Panc1 (cell line): ENCODE measurements at places on chromosomes 6 and 20.

GRCh38 chr20:41081276-41081814 is 52.7 kb downstream of the TOP1 start:
- no peak for DNase-seq

GRCh38 chr6:2948228-2949025 is 22.9 kb downstream of the SERPINB6 start:
- DNase-seq: no peak

DNA sequence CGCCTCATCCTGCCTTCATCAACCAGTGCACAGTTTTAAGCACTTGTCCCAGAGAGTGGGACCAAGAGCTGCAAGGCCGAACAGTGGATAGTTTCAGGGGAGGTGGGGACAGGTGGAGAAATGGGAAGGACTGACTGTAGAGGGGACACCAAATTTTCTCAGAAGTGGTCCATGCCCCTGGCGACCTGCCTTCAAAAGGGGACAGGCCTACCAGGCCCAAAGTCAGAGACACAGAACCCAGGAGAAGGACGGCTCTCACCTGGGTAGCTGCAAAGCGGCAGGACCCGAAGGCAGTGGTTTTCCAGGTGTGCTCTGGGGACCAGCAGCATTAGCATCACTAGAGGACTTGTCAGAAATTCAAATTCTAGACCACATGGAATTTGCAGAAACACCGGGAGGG is 5.8 kb downstream of the TFEB start:
- no peak for DNase-seq

DNA sequence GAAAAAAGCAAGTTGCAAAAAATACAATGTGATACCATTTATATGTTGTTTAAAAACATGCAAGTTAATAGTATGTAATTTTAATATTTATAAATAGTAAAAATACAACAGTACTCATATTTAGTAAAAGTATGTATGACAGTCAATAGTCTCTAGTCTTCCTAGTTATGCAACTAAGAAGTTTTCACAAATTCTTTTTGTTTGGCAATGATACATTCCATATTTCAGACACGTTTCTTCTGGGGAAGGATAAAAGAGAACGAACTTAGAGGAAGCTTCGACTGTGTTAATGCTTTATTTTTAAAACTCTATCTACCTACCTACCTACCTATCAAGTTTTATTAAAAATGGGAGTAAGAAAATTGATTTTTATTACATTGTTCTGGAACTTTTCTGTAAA is 77.7 kb downstream of the UBE3D start:
- no peak for DNase-seq

- DNase-seq: peak; percentile 86
Measured at GRCh38 chr20:23147964-23148730, 62.0 kb upstream of the CD93 start.

DNA sequence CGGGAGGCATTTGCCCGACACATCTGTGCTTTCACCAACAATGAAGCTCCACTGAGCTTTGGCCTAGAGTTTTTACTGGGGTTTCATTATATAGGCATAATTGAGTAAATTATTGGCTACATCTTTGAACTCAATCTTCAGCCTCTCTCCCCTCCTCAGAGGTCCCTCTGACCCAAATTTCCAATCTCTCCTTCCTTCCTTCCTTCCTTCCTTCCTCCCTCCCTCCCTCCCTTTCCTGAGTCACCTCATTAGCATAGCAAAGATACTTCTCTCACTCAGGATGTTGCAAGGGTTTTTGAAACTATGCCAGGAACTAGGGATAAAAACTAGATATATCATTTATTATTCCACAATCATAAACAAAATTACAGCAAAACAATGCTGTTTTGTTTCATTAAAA is 238.2 kb upstream of the PRND start:
- no peak for DNase-seq

DNA sequence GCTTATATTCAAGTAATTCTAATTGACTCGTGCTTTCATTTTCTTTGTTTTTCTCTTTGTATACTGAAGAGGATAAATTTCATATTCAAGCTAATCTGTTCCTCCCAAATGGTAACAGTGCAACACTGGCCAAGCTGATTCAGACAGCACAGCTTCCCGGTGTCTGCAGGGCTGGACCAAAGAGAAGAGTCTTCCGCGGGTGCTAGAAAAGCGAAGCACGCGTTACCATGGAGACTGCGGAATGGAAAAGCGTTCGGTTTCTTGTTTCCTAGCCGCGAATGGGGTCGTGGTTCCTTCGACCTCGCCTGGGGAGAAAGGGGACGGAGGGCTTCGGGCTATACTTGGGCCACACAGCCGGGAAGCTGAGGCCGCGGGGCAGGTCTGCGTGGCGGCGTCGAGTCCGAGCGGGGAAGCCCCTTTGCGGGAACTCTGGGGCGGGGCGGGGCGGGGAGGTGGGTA is 6.2 kb upstream of the ZNF311 start:
- DNase-seq: no peak

DNA sequence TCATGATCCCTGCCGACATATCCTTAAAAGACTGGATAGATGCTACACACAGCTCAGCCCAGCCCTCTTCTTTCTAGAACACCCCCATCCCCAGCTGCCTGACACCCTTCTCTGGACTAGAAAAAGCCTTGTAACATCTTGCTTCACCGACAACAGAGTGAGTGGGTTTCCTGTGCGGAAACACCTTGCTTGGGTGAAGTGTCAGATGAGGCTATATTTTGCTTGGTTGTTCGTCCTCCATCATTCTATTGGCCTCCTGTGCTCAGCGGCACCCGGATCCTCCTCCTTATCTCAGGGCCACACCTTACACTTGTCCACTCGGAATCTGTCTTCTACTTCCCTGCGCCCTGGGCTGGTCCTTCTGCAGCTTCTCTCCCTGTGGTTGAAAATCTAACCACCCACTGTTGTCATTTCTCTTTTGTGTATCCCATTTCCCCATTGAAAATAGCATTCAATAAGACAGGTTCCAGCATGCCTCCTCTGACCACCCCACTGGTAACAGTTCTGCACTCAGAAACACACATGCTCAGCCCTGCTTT is 101.3 kb upstream of the MLN start:
- DNase-seq: no peak

DNA sequence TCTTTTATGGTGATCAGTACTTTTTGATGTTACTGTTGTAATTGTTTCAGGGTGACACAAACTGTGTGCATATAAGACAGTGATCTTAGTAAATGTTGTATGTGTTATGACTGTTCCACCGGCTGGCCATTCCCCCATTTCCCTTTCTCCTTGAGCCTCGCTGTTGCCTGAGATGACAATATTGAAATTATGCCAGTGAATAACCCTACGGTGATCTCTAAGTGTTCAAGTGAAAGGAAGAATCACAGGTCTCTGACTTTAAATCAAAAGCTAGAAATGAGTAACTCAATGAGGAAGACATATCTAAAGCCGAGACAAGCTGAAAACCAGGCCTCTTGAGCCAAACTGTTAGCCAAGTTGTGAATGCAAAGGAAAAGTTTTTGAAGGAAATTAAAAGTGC is 32.3 kb downstream of the TULP4 start:
- DNase-seq: no peak

- no peak for DNase-seq
Measured at GRCh38 chr6:71194724-71195123, 93.9 kb upstream of the OGFRL1 start.

DNA sequence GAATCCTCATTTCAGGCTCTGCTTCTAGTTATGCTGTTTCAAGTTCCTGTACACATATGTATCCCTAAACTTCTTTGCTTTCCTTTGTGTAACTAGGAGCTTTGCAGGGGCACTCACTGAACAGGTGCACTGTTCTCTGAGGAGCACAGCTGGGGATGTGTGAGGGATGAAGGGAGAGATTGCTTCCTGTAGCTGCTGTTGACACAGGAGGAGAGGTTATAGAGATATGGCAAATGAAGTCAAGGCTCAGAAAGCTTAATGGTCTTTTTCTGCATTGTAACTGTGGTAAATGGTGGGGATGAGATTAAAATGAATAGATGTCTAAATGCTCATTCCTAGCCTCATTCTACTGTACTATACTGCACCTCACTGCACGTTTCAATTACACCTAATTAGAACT is 454.3 kb downstream of the BTBD3 start:
- no peak for DNase-seq

DNA sequence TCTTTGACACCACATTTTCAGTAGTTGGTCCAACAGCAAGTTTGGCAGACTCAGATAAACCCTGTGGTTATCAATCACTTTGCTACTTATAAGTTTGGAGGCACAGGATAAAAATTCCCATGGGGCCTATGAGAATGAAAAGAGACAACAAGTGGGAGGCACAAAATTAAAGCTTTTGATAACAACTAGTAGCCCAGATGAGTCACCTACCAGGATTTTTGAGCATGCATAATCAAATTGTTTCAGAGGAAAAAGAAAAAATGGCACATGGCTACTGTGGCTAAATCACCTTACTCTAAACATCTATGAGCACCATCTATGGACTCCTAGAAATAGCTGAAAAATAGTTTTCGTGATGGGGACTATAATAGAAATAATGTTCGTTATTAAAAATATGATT is 40.8 kb upstream of the BMP5 start:
- no peak for DNase-seq

GRCh38 chr6:48782225-48782624 is 671.2 kb upstream of the PTCHD4 start:
- no peak for DNase-seq

GRCh38 chr6:6987749-6988148 is 120.0 kb upstream of the RREB1 start:
- DNase-seq: no peak

GRCh38 chr20:63223121-63223825 is 7.3 kb upstream of the YTHDF1 start:
- DNase-seq: no peak

DNA sequence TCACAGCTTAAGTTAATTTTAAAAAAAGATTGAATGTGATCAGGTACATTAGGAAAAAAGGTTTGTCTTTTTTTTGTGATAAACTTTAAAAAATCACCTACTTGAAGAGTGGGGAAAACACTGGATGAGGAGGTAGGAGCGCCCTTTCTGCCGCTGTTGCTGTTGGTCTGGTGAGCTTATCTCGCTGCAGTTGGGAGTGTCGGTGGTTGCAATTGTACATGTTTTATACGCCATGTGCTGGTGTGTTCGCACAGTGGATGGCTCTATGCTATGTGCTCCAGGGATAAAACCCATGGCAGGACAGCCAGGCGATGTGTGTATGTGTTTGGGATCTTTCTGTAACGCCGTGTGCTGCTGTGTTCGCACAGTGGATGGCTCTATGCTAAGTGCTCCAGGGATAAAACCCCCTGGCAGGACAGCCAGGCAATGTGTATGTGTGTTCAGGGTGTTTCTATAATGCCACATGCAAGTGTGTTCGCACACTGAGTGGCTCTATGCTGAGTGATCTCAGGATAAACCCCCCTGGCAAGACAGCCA is 1.7 kb downstream of the SLC22A3 start:
- DNase-seq: no peak

DNA sequence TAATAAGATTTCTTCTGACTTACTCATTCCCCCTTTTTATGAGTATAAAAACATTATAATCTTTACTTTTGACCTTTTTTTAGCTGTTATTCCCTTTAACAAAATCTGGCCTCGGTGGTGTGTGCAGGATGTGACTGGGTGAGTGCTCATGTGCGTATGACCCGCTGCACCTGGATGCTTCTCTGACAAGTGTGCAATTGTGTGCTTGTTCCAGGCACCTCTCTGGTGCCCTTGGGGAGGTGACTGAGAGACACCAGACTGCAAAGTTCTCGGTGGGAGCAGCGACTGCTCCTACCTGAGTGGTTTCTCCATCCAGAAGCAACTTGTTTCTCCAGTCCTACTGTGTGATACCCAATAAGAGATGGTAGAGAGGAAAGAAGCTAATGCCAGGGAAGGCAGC is 65.0 kb downstream of the ISM1 start:
- no peak for DNase-seq

DNA sequence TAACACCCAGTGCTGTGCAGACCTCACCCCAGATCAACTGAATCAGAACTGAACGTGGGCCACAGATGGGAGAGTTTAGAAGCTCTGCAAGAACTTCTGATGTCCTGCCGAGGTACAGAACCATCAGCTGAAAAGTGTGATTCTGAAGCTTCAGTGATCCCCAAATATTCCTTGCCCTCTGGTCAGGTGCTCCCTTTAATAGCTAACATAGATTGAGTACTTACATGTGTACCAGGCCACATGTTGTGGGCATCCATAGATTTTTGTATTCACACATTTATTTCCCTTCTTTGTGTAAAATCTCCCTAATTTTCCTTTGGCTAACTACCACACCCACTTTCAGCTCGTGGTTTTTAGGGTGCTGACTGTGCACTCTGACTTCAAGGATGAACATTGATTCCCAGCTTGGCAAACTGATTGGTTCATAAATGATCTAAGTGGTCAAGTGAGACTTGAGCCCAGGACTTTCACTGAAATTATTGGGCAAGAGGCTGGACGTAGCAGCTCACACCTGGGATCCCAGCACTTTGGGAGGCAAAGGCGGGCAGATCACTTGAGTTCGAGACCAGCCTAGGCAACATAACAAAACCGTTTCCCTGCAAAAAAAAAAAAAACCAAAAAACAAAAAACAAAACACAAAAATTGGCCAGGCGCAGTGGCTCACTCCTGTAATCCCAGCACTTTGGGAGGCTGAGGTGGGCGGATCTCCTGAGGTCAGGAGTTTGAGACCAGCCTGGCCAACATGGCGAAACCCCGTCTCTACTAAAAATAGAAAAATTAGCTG is 162.2 kb downstream of the BCAS1 start:
- no peak for DNase-seq

DNA sequence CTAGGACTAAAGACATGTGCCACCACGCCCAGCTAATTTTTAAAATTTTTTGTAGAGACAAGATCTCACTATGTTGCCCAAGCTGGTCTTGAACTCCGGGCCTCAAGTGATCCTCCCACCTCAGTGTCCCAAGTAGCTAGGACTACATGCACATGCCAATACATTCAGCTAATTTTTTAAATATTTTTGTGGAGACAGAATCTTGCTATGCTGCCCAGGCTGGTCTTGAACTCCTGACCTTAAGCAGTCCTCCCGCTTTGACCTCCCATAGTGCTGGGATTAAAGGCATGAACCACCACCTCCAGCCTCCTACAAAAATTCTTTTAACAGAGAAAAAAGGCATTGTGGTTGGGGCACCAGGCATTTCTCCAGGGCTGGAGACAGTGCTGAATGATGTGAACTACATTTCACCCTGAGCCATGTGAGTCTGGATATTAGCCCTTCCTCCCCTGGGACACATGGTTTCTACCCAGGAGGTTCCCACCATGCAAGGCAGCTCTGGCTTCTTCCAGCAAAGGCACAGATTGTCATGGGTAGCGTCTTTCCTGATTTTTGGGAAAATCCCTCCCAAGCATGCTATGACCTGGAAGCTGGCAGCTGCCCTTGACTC is 36.3 kb upstream of the CMTR1 start:
- DNase-seq: no peak

GRCh38 chr6:90336388-90336947 is 39.8 kb upstream of the BACH2 start:
- no peak for DNase-seq

GRCh38 chr6:157755032-157755745 is 67.9 kb upstream of the SNX9 start:
- DNase-seq: no peak

GRCh38 chr20:3932681-3933080 is 43.5 kb downstream of the PANK2 start:
- no peak for DNase-seq

- DNase-seq: no peak
Measured at GRCh38 chr6:89580997-89581666, 57.4 kb downstream of the LYRM2 start.

- no peak for DNase-seq
Measured at GRCh38 chr20:62141397-62142251, 1.6 kb downstream of the PSMA7 start.

GRCh38 chr20:60941379-60941778 is 310.7 kb upstream of the CDH4 start:
- DNase-seq: no peak

GRCh38 chr20:15911581-15911980 is 661.7 kb downstream of the KIF16B start:
- DNase-seq: no peak
